ENCODE measurements at places on chromosomes 12 and 14. TPM values are rescaled to one million over a fixed set of nuclear protein-coding genes. Genes with fewer than 3 reads are reported as not detected.
A peak's percentile ranks its signal among the peaks of the same experiment; 100 is the strongest.

Gene RIPK3
- total RNA-seq = 26.1 TPM

Gene DIABLO
- 95.8 TPM for total RNA-seq

Gene L2HGDH
- 4.1 TPM for total RNA-seq

Gene MEG3
- total RNA-seq = not detected

Gene PCED1B
- total RNA-seq = 48.6 TPM

GRCh38 chr12:101857043-101857558 lies 20.3 kb upstream of the DRAM1 start:
- no peak for DNase-seq
- H3K36me3 ChIP-seq = no peaks in the 10 kb centered on the region
- H3K27me3 ChIP-seq = no peaks in the 10 kb centered on the region
- no peak overlapping the region for H3K27ac ChIP-seq
- peaks cover 3% of the 10 kb centered on the region for H3K4me1 ChIP-seq

DNA sequence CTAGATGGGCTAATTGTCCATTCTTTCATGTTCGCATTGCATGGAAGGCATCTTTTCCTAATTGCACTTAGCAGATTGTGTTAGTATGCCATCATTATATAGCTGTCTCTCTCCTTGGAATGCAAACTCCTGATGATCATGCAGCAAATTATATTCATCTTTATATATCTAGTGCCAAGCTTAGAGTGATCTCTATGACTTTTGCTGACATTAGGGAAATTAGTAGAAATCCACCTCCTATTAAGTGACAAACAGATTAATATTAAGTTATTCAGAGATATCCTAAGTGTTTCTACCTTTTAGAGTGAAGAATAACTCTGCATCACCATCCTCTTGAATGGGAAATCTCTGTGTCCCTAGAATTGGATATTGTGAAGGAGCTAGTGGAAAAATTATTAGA lies 185.6 kb downstream of the FOXG1 start:
- no peak for DNase-seq
- no peak overlapping the region for H3K27ac ChIP-seq
- H3K27me3 ChIP-seq = no peaks in the 10 kb centered on the region
- H3K4me3 ChIP-seq = no peak overlapping the region

DNA sequence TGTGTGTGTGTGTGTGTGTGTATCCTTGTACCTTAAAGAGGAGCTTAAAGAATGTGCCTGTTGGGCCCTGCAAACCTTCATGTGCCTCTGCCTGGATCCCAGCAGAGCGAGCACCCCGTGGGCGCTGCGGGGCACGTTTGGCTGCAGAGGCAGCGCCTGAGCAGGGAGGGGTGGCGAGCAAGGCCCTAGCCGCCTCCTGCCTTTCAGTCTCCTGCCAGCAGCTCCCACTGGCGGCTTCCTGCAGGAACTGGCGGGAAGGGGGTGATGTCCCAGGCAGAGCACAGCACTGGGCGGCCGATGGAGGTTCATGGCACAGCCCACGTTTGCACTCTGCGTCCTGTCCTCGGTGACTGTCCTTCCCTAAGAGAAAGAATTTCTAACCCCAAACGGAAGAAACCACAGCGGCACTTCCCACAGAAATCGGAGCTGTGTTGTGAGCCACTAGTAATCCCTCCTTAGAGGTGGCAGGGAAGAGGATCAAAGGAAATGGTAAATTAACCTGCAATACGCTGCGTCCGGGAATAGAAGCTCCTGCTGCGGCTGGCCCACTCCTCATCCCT lies 19.8 kb downstream of the ZBTB42 start:
- no peak overlapping the region for H3K27ac ChIP-seq
- H3K4me1 ChIP-seq = peaks cover 10% of the 10 kb centered on the region
- no peak for DNase-seq
- H3K36me3 ChIP-seq = no peaks in the 10 kb centered on the region
- no peak overlapping the region for H3K4me3 ChIP-seq
- no peaks in the 10 kb centered on the region for H3K27me3 ChIP-seq

GRCh38 chr14:22329371-22329770 lies 259.7 kb downstream of the DAD1 start:
- no peaks in the 10 kb centered on the region for H3K4me1 ChIP-seq
- no peaks in the 10 kb centered on the region for H3K36me3 ChIP-seq
- no peak overlapping the region for H3K4me3 ChIP-seq
- H3K27ac ChIP-seq = no peak overlapping the region

GRCh38 chr12:57590479-57590863 lies 521 bp upstream of the PIP4K2C start:
- no peak for DNase-seq
- H3K4me1 ChIP-seq = peaks cover 23% of the 10 kb centered on the region
- H3K4me3 ChIP-seq = peak overlapping the region; percentile 90
- no peaks in the 10 kb centered on the region for H3K36me3 ChIP-seq
- peak overlapping the region; percentile 81 for H3K27ac ChIP-seq

GRCh38 chr12:110084314-110085015 lies 36.1 kb upstream of the C12orf76 start:
- DNase-seq = no peak
- no peak overlapping the region for H3K27ac ChIP-seq
- no peak overlapping the region for H3K4me3 ChIP-seq
- H3K36me3 ChIP-seq = peaks cover 2% of the 10 kb centered on the region
- H3K27me3 ChIP-seq = peaks cover 6% of the 10 kb centered on the region

DNA sequence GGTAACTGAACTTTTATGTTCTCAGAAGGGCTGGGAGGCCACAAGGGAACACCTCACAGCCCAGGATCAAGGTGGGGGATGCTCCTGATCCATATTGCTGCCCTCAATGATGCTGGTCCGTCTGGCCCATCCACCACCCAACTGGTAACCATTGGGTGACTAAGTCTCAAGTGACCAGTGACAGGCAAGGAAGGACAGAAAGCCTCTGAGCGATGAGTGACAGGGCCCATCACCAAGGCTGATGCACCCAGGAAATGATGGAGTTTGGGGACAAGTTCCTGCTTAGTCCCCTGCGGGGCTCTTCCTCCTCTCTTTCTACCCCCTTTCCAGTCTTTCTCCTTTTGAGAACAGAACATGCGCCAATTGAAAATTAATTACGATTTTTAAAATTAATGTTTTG lies 2.6 kb upstream of the MMP19 start:
- H3K27ac ChIP-seq = no peak overlapping the region
- DNase-seq = no peak
- H3K4me1 ChIP-seq = peaks cover 12% of the 10 kb centered on the region
- H3K27me3 ChIP-seq = peaks cover 8% of the 10 kb centered on the region

- no peak for DNase-seq
- peaks cover 7% of the 10 kb centered on the region for H3K4me1 ChIP-seq
- H3K4me3 ChIP-seq = no peak overlapping the region
- H3K27me3 ChIP-seq = peaks cover 3% of the 10 kb centered on the region
Observed at GRCh38 chr12:12872139-12872933, 19.0 kb upstream of the GPRC5A start.

- H3K27me3 ChIP-seq = no peaks in the 10 kb centered on the region
- peak overlapping the region; percentile 92 for H3K4me3 ChIP-seq
- DNase-seq = peak; percentile 34
- peak overlapping the region; percentile 96 for H3K27ac ChIP-seq
- peaks cover 25% of the 10 kb centered on the region for H3K4me1 ChIP-seq
Observed at GRCh38 chr14:75514673-75515628, 7.3 kb upstream of the BATF start.

Measured in T-helper 17 cell (primary cell).